ENCODE measurements at places on chromosomes 6 and 20. TPM values are rescaled to one million over a fixed set of nuclear protein-coding genes. Genes with fewer than 3 reads are reported as not detected.
A peak's percentile ranks its signal among the peaks of the same experiment; 100 is the strongest.

Gene GUCA1A
- not detected for total RNA-seq

Gene BPI
- not detected for total RNA-seq

Gene LY6G6F
- not detected for total RNA-seq

GRCh38 chr6:158991017-158991723 lies 8.8 kb downstream of the RSPH3 start:
- DNase-seq, result no peak

DNA sequence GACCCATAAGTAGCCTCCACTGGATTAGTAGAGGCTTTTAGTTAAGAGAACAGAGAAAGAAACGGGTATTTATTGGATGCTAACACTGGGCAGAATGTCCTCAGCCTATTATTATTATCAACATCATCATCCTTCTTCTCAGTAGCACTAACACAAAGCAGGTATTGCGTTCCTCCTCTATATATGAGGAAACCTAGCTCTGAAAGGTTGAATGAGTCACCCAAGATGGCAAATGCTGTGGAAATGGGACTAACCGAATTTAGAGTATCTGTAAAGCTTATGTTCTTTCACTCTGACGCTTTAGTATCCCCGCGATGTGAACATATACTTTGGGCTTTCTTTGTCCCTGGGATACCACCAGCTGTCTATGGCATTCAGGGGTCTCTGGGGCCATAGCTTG lies 77.0 kb downstream of the ADTRP start:
- no peak for DNase-seq

DNA sequence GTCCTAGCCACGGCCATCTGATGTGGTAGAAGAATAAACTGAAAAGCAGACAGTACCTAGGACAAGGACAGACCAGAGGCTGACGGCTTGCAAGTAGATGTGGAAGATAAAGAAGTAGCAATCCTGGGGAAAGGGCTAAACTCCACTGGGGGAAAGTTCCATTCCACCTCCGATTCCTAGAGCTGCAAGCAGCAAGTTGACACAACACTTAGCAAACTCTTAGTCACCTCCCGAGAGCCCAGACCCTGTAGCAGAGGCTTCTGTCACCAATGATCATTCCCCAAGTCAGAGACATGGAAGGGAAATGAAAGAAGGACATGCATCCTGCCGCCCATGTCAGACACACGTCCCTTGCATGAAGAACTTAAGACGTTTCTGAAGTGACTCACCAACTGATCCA lies 99.2 kb upstream of the RPS6KA2 start:
- DNase-seq, result no peak

- DNase-seq, result no peak
Observed at GRCh38 chr6:130366107-130367005, 539 bp downstream of the TMEM200A start.

DNA sequence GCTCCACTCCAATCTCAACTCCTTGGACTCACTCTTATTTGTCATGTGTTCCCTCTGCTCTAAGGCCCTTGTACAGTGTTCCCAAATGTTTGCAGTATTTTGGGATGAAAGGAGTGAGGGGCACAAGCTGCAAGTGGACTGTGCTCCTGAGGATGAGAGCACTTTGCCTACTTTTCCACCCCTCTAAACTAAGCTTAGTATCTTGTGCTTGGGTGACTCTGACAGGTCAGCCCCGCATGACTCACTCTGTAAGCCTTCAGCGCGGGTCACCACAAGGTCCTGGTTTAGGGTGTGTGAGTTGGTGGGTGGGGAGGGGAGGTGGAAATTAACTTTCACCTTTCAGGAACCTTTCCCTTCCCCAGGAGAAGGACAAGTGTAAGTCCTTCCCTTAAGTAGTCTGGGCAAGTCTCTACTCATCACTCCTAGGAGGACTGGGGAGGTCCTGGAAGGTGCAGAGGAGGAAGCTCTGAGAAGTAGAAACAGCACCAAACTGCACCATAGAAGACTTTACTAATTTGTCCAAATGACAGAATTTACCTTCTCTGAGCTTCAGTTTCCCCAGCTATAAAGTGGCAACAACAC lies 68.8 kb upstream of the EPB41L1 start:
- peak; percentile 99 for DNase-seq

GRCh38 chr20:34732523-34732922 lies 28.4 kb downstream of the TP53INP2 start:
- no peak for DNase-seq

DNA sequence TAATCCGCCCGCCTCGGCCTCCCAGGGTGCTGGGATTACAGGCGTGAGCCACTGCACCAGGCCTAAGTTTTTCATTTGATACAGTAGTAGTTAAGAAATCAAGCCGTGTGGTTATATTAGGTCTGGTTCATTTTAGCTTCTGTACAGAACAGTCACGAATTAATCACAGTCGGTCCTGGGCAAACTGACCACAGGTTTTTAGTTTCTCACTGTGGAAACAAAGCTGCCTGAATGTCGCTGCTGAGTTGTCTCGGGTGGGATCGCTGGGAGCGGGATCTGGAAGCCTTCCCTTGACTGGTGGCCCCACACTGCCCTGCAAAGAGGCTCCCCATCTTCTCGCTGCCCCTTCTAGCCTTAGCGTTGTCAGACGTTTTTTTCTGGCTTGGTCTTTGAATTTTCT lies 18.6 kb downstream of the UCKL1 start:
- no peak for DNase-seq

- DNase-seq, result no peak
Observed at GRCh38 chr6:36387440-36388303, at the start of gene ETV7. Gene ETV7 (minus strand): TSS chr6:36387669. CDS start chr6:36387541, 128 bp downstream.

- DNase-seq, result no peak
Observed at GRCh38 chr6:126156973-126157372, 170.6 kb downstream of the TRMT11 start.

- DNase-seq, result no peak
Observed at GRCh38 chr6:35790683-35791082, 6.4 kb downstream of the CLPS start.

- peak; percentile 65 for DNase-seq
Observed at GRCh38 chr6:47741807-47742206, 40.0 kb upstream of the OPN5 start.

GRCh38 chr6:15065261-15065989 lies 180.4 kb upstream of the JARID2 start:
- peak; percentile 21 for DNase-seq

DNA sequence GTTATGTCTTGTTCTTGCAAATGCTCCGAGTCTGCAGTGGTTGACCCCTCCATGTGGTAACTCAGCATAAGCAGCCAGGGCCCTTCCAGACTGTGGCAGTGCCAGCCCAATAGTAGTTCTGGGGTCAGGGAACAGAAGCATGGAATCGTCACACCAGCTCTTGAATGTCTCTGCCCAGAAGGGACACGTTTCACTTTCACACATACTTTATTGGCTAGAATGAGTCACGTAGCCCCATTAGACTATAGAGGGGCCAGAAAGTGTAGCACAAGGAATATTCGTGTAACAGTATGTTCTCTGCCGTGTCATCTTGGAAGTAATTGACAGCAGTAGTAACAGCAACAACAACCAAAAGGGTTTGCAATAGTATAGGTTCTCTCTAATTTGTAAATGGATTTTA lies 254.7 kb downstream of the FARS2 start:
- DNase-seq, result no peak

- peak; percentile 94 for DNase-seq
Observed at GRCh38 chr20:36875702-36876472, at the start of gene TLDC2. Gene TLDC2 (plus strand): TSS chr20:36876138. CDS start chr20:36876175, 37 bp downstream.
